ENCODE measurements at places on chromosomes 5 and 9.

DNA sequence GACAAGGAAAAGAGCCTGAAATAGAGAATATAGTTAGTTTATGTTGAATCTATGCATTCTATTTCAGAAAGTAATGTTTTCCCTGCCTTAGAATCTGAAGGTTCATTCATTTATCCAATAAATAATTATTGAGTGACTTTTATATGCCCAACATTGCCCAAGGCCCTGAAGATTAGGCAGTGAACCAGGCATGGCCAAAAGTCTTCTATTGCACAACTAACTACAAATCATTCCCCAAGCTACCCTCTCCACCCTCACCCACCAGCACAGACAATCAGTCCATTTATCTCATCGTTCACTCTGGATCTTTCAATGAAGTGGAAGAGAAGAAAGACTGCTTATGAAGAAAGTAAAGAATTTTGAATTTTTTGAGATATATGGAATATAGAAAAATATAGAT is 268.4 kb downstream of the PLK2 start:
- H3K4me3 ChIP-seq, result no peak overlapping the region
- no peaks in the 10 kb centered on the region for H3K4me1 ChIP-seq
- H3K27ac ChIP-seq, result no peak overlapping the region
- H3K36me3 ChIP-seq, result no peaks in the 10 kb centered on the region

DNA sequence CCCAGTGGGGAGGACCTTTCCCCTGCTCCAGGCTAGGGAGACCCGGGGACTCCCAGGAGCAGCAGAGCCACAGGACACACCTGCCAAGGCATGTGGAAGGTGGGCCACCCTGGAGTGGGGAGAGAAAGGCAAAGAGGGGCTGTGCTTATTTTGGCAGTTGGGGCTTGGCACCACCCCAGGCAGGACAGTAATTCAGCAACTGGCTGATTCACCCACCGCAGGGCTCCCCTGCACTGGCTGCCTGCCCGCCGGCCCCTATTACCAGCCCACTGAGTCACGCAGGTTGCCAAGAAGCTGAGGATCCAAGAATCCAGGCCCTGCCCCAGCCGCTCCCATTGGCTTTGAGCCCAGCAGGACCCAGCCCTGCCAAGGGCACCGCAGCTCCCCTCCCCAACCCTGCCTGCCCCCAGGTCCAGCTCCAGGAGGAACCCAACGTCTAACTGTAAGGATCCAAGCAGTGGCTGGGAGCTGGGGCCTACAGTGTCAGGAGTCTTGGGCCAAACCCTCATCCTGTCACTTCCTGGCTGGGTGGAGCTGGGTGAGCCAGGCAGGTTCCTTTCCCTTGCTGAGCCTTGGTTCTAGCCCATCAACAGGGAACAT is 14.2 kb upstream of the RALGDS start:
- no peak for DNase-seq
- H3K4me1 ChIP-seq, result no peaks in the 10 kb centered on the region
- no peak overlapping the region for H3K27ac ChIP-seq
- no peaks in the 10 kb centered on the region for H3K27me3 ChIP-seq
- H3K36me3 ChIP-seq, result no peaks in the 10 kb centered on the region
- H3K4me3 ChIP-seq, result no peak overlapping the region

DNA sequence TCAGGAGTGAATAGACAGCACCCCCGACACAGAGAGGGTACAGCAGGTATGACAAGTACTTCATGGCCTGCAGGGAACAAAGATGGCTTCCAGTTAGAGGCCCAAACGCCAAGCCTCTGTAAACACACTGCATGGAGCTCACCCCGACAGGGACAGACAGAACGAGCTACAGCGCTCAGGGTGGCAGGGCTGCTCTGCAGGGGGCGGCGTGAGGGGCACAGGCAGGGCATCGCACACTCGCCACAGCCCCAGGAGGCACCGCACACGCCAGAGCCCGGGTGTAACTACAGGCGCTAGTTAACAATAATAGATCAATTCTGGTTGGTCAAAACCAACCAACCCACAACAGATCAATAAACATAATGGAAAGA is 21.1 kb downstream of the CLPTM1L start:
- peaks cover 60% of the 10 kb centered on the region for H3K4me1 ChIP-seq
- H3K27me3 ChIP-seq, result no peaks in the 10 kb centered on the region
- peaks cover 67% of the 10 kb centered on the region for H3K36me3 ChIP-seq
- no peak for DNase-seq

- H3K4me3 ChIP-seq, result no peak overlapping the region
- H3K27me3 ChIP-seq, result no peaks in the 10 kb centered on the region
- no peak for DNase-seq
Observed at GRCh38 chr5:170372971-170373370, 16.2 kb downstream of the KCNMB1 start.

GRCh38 chr9:75876999-75877640 is 13.4 kb upstream of the PCSK5 start:
- H3K27me3 ChIP-seq, result no peaks in the 10 kb centered on the region
- H3K4me3 ChIP-seq, result no peak overlapping the region
- H3K4me1 ChIP-seq, result no peaks in the 10 kb centered on the region

- H3K4me1 ChIP-seq, result no peaks in the 10 kb centered on the region
- no peak for DNase-seq
- H3K27ac ChIP-seq, result no peak overlapping the region
- no peaks in the 10 kb centered on the region for H3K27me3 ChIP-seq
Observed at GRCh38 chr5:120055858-120056257, 408.2 kb upstream of the PRR16 start.

DNA sequence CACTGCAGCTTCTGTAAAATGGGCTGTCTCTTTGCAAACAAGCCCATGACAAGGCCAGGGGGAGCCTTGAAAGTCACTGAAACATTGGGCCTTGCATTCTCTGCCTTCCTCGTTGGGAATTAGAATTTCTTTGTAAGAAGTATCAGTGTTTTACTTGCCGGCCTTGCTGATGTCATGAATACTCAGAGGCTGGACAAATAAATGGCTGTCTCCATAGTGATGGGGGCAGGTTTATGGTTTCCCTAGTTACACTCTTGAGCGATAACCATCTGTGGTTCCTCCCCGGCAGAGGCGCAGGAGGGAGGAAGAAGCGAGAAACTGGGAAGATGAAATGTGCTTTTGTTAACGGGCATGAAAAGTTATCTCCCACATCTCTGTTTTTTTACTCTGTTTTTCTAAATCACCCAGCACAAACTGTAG is 272.7 kb upstream of the PANK3 start:
- H3K27me3 ChIP-seq, result no peaks in the 10 kb centered on the region
- H3K27ac ChIP-seq, result no peak overlapping the region
- no peak overlapping the region for H3K4me3 ChIP-seq
- no peak for DNase-seq
- no peaks in the 10 kb centered on the region for H3K4me1 ChIP-seq

GRCh38 chr5:35926389-35927051 is 11.9 kb downstream of the CAPSL start:
- H3K4me3 ChIP-seq, result no peak overlapping the region
- peak; percentile 36 for DNase-seq
- no peak overlapping the region for H3K27ac ChIP-seq
- H3K36me3 ChIP-seq, result no peaks in the 10 kb centered on the region
- H3K27me3 ChIP-seq, result no peaks in the 10 kb centered on the region

- no peaks in the 10 kb centered on the region for H3K4me1 ChIP-seq
- H3K36me3 ChIP-seq, result no peaks in the 10 kb centered on the region
- H3K27ac ChIP-seq, result no peak overlapping the region
- DNase-seq, result peak; percentile 27
- H3K4me3 ChIP-seq, result peak overlapping the region; percentile 19
- peaks cover 3% of the 10 kb centered on the region for H3K27me3 ChIP-seq
Observed at GRCh38 chr5:170632985-170633234, 129.1 kb downstream of the KCNIP1 start.

- no peaks in the 10 kb centered on the region for H3K36me3 ChIP-seq
- DNase-seq, result no peak
- H3K27me3 ChIP-seq, result no peaks in the 10 kb centered on the region
- no peak overlapping the region for H3K4me3 ChIP-seq
Observed at GRCh38 chr5:1827886-1828397, 26.7 kb downstream of the NDUFS6 start.

- H3K27ac ChIP-seq, result no peak overlapping the region
- peaks cover 23% of the 10 kb centered on the region for H3K4me1 ChIP-seq
- no peak overlapping the region for H3K4me3 ChIP-seq
- no peak for DNase-seq
- no peaks in the 10 kb centered on the region for H3K36me3 ChIP-seq
Observed at GRCh38 chr9:123090198-123090896, 56.9 kb downstream of the GPR21 start.

DNA sequence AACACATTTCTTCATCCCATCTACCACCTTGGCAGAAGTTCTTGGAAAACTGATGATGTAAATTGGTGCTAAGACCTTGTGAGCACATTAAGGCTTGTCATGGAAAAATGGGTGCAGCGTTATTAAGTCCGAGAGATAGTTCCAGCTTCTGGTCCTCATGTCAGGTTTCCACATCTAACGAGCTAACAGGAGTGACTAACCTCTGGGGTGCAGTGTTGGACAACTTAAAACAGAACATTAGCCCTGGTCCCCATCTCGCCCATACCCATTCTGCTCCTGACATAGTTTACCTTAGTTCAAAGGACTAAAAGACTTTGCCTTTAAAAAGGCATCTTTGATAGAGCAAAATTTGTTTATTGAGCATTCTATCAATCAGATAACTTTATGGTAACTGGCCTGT is 128.0 kb downstream of the SLC1A3 start:
- no peaks in the 10 kb centered on the region for H3K27me3 ChIP-seq
- no peak for DNase-seq
- no peaks in the 10 kb centered on the region for H3K36me3 ChIP-seq
- H3K27ac ChIP-seq, result no peak overlapping the region

DNA sequence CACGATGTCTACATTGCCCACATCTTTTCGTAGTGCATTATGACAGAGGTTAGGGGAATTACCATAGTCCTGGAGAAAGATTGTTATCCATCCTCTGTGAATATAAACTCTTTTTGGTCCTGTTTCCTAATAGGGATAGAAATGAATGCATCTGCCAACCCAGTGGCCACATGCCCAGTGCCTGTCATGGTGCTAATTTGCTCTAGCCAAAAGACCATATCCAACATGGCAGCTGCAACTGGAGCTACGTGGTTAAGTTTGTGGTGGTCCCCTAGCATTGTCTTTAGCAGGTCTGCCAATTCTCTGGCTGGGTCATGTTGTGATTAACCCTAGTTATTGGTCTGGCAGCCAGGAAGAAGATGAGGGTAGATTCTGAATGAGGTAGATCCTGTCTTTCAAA is 87.5 kb downstream of the FGF18 start:
- H3K27me3 ChIP-seq, result no peaks in the 10 kb centered on the region
- H3K4me1 ChIP-seq, result no peaks in the 10 kb centered on the region
- H3K27ac ChIP-seq, result no peak overlapping the region
- no peak for DNase-seq
- no peaks in the 10 kb centered on the region for H3K36me3 ChIP-seq

- no peaks in the 10 kb centered on the region for H3K36me3 ChIP-seq
- H3K4me1 ChIP-seq, result no peaks in the 10 kb centered on the region
- H3K27me3 ChIP-seq, result no peaks in the 10 kb centered on the region
- no peak for DNase-seq
- no peak overlapping the region for H3K4me3 ChIP-seq
Observed at GRCh38 chr9:13428766-13429165, 149.3 kb upstream of the MPDZ start.

DNA sequence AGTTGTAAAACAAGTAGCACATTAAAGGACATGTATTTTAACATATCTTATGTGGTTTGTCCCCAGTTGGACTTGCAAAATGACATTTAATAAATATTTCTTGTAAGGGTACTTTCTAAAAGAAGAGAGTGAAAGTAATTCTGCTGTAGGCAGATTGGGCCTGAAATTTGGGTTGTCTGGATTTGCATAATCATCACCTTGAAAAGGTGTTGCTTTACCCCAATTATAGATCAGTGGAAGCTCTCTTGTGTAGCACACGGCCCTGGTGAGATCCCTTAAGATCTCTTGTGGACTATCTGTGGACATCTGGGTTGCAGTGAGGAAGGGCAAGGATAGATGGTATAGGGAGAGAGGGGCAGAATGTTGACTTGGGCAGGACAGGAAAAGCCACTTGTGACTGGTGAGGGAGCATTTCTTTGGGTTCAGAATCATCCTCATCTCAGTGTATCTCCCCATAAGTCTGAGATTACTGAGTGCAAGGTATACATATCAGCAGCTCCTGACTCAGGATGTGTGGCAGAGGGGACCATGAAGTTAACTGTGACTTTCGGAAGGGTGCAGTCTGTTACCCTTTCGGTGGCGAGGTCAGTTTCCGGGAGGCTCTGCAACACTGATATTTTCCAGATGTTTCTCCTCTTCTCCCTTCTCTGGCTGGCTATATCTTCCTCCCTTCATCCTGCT is 2.0 kb upstream of the TNFAIP8 start:
- H3K27ac ChIP-seq, result peak overlapping the region; percentile 48
- no peak overlapping the region for H3K4me3 ChIP-seq
- peaks cover 5% of the 10 kb centered on the region for H3K36me3 ChIP-seq

DNA sequence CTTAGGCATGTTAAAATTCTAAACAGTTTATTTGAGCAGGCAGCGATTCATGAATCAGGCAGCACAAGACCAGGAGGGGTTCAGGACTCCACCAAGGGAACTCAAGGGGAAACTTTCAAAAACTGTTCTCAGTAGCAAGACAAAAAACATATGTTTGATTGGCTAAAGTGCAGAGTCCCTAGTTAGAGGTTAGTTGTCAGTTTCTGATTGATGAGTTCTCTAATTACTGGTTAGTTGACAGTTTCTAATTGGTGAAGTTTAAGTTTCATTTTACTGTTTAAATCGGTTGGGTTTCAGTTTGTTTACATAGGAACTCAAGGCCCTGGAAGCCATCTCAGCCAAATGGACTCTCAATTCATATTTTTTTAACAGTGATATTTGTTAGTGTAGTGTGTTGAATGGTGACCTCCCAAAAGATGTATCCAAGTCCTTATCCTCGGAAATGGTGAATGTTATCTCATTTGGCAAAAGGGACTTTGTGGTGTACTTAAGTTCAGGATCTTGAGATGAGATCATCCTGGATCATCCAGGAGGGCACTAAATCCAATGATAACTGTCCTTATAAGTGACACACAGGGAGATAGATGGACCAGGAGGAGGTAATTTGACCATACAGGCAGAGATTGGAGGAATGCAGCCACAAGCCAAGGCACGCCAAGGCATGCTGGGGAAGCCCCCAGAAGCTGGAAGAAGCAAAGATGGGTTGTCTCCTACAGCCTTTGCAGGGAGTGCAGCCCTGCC is 219.2 kb upstream of the RAI14 start:
- H3K4me1 ChIP-seq, result no peaks in the 10 kb centered on the region
- peak; percentile 30 for DNase-seq
- no peaks in the 10 kb centered on the region for H3K36me3 ChIP-seq
- H3K4me3 ChIP-seq, result no peak overlapping the region
- H3K27ac ChIP-seq, result no peak overlapping the region

GRCh38 chr5:1912951-1913565 is 30.3 kb upstream of the IRX4 start:
- H3K4me3 ChIP-seq, result no peak overlapping the region
- H3K27ac ChIP-seq, result no peak overlapping the region
- no peak for DNase-seq
- no peaks in the 10 kb centered on the region for H3K36me3 ChIP-seq

Measured in MM.1S (cell line).